PC-9 (cell line): ENCODE measurements at places on chromosomes 13 and 19. TPM values are rescaled to one million over a fixed set of nuclear protein-coding genes. Genes with fewer than 3 reads are reported as not detected.

GRCh38 chr19:7912144-7912696 lies 2.4 kb upstream of the TGFBR3L start:
- no peak for DNase-seq
- no peaks in the 10 kb centered on the region; the same call in 1 of the 2 replicates for H3K4me1 ChIP-seq
- H3K4me3 ChIP-seq = no peak overlapping the region
- no peak overlapping the region for H3K27ac ChIP-seq
- 0 out of 2 replicates have a peak, but pooled peaks cover 7% of the 10 kb centered on the region for H3K36me3 ChIP-seq
- peaks cover 18% of the 10 kb centered on the region for H3K27me3 ChIP-seq

DNA sequence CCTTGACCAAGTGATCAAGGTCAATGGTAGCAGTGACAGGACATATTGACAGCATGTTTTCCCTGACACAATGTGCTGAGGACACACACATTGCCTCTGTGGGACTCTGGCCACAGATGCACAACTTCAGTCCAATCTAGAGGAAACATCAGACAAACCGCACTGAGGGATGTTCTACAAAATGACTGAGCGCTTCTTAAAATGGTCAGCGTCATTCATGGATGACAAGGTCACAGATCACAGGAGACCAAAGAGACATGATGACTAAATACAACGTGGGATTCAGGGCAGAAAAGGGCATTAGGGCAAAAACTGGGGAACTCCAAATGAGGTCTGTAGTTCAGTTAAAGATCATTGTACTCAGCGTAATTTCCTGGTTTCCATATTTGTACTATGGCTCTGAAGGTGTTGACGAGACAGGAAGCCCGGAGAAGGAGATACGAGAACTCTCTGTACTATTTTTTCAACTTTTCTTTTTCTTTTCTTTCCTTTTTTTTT lies 20.6 kb downstream of the PBX4 start:
- no peaks in the 10 kb centered on the region for H3K27me3 ChIP-seq
- peaks cover 75% of the 10 kb centered on the region for H3K4me1 ChIP-seq
- H3K4me3 ChIP-seq = no peak overlapping the region
- no peak for DNase-seq

DNA sequence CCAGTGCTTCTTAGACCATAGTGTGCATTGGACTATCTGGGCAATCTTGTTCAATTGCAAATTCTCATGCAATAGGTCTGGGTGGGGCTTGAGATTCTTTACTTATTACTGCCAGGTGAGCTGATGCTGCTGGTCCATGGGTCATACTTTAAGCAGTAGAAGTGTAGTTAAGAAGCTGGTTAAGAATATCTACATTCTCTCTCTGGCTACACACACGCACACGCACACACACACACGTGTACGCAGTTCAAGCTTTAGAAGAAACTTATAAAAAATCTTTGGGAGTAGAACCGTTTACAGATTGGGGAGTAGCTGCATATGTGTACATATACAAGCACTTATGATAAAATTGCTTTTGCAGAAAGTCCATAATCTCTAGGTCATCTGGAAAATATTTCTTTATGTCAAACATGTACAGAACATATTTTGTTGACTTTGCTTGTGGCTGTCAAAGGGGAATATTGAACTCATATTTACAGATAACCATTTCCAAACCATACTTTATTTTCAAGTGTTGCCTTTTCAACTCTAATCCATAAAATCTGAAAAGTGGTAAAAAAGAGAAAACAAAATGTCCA lies 99.7 kb downstream of the GPC6 start:
- no peak overlapping the region for H3K27ac ChIP-seq
- H3K4me1 ChIP-seq = no peaks in the 10 kb centered on the region
- DNase-seq = no peak
- no peaks in the 10 kb centered on the region for H3K36me3 ChIP-seq

GRCh38 chr19:1507763-1508506 lies 4.9 kb downstream of the ADAMTSL5 start:
- H3K4me1 ChIP-seq = no peaks in the 10 kb centered on the region; the same call in 1 of the 2 replicates
- peak overlapping the region; percentile 73 for H3K4me3 ChIP-seq
- no peaks in the 10 kb centered on the region for H3K36me3 ChIP-seq
- H3K27me3 ChIP-seq = no peaks in the 10 kb centered on the region
- peak; percentile 77 for DNase-seq

Gene C3
- total RNA-seq = 130 and 132 TPM in 2 replicates

Gene CRX
- total RNA-seq = not detected in 2 replicates

Gene CLEC11A
- not detected in 2 replicates for total RNA-seq

Gene PTBP1
- 461 and 542 TPM in 2 replicates for total RNA-seq

Gene SH2D3A
- 43.3 and 43.4 TPM in 2 replicates for total RNA-seq
